ENCODE measurements at places on chromosomes 11 and 22.

DNA sequence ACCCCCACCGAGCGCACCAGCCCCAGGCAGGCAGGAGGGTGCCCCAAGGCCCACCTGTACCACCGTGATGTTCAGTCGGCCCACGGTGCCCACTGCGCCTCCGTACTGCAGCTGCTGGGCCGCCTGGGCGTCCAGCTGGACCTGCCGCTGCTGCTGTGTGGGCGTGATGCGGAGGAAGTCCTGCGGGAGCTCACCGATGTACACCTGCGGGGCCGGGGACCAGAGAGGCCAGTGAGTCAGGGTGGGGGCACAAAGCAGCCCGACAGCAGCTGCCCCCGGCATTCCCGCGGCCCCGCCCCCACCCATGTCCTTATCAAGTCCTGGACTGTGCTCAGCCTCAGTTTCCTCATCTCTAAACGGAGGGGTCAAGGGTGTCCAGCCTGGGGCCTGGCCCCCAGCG is 13.8 kb downstream of the TOLLIP start:
- DNase-seq, result no peak

GRCh38 chr11:75439495-75440120 is 6.6 kb upstream of the KLHL35 start:
- DNase-seq, result no peak

GRCh38 chr11:57349491-57350274 is 11.5 kb downstream of the P2RX3 start:
- DNase-seq, result no peak

DNA sequence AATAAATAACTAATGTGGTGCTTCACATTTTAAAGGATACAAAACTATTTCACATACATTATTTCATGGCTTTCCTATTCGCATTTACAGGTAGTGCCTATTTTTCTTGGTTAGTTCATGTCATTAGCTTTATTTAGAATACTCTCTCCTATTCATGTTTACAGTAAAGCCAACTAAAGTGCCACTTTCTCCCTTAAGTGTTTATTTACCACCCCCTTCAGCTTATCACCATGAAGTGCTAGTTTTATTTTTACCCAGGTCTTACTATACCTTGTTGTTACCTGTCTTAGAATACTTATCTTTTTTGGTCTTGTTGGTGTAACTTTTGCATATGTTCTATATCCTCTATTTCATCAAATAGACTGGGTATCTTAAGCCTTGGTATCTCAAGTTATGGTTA is 715.2 kb upstream of the TENM4 start:
- DNase-seq, result no peak

DNA sequence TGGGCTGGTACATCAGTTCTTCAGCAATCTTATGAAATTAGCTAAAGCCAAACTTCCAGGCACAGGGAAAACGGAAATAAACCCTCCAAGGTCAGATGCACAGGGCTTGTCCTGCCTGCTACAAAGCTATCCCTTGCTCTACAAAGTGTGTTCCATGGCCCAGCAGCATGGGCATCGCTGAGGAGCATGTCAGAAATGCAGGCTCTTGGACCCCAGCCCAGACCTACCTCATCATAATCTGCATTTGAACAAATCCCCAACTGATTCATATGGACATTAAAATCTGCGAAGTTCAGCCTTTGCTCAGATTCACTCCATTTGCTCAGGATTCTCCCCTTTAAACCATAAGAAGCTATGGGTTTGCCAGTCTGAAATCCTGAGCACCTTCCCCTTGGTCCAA is 129.7 kb upstream of the CSNK2A3 start:
- no peak for DNase-seq

DNA sequence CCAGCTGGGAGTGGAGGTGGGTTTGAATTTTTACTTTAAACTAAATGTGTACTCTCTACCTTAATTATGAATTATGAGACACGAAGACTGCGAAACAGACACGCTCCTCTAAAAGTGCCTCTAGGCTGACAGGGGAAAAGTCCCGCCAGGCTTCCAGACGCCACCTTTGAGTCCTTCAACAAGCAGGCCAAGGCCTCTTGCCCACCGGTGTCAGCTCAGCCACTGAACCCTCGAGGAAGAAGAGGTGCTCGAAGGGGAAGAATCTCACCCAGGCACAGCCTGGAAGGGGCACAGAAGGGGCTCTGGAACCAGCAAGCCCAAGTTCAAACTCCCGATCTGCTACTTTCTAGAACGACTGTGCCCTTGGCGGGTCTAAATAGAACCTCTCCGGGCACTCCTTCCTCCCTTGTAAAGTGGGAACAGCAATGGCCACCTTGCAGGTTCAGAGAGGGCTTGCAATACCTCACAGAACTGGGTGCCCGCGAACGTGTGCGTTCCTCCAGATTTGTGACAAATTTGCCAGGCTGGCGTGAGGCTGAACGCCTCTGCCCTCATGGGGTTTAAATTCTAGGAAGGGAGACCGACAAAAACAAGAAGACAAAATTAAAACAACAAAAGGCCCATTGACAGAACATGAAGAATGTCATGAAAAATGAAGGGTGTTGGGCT is 158.5 kb upstream of the GRK3 start:
- no peak for DNase-seq

GRCh38 chr22:24178502-24179440 is 2.5 kb upstream of the SUSD2 start:
- DNase-seq, result no peak

- DNase-seq, result peak; percentile 9
These were observed 816 bp upstream of the PLEKHA7 start for GRCh38 chr11:17014833-17015626.

DNA sequence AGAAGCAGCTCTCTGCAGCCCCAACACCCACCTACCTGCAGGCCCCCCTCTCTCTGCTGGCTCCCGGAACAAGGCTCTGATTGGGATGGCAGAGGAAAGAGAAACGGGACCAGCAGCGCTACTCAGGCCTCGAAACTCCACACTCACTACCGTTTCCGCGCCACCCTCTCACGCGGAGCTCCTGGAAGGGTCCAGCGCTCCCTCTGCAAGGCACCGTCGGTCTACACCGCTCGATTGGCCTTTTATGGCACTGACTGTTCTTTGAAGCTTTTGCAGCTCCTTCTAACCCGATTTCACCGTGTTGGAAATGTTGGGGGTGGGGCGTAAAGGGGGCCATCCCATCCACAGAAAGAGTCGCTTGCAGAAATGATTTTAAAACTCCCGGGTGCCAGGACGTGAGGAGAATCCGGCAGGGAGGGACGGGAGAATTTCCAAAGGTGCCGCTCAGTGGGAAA is 323 bp upstream of the PANX1 start:
- DNase-seq, result peak; percentile 39

DNA sequence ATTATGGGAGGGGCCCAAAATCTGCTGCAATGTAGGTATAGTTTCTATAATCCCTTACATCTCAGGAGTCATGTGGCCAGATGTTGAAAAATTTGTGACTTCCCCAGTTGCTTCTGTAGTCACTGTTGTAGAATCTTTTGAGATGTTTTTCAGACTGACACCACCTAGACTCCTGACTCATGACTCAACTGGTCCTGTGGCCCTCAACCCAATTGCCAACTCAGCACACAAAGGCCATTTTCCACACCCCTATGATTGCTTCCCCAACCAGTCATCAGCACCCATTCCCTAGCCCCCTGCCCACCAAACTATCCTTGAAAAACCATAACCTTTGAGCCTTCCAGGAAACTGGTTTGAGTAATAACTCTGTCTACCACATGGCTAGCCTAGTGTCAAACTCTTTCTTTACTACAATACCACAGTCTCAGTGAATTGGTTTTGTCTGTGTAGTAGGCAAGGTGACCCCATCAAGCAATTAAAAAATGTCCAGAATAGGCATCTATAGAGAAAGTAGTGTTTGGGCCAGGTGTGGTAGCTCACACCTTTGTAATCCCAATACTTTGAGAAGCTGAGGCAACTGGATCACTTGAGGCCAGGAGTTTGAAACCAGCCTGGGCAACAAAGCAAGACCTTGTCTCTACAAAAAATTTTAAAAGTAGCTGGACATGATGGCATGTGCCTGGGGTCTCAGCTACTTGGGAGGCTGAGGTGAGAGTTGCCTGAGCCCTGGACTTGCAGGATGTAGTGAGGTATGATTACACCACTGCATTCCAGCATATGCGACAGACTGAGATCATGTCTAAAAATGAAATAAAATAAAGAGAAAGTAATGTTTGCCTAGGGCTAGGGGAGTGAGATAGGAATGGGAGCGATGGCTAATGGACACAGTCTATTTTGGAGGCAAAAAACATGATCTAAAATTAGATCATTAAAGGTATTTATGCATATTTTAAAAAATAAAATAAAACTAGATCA is 24.1 kb upstream of the FEZ1 start:
- DNase-seq, result no peak

- no peak for DNase-seq
These were observed 21.0 kb downstream of the ENTHD1 start for GRCh38 chr22:39872548-39872947.

- DNase-seq, result no peak
These were observed 1.6 kb downstream of the SDF2L1 start for GRCh38 chr22:21643533-21644357.

DNA sequence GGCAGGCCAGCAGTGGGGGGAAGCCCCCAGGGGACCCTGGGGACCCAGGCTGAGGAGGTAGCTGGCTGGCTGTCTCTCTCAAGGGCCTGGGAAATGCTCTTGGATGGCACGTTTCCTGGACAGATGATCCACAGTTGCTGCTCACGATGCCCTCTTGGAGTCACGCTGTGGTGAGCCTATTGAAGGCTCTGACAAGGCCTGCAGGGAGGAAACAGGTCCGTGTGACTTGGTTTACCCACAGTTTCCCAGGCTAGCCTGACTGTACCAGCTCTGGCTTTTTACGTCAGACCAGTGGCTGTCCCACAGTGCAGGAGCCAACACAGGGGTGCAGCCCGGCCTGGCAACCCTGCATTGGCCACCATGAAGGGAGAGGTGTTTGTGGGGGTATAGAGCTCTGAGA is 29.2 kb upstream of the PPARA start:
- DNase-seq, result no peak

DNA sequence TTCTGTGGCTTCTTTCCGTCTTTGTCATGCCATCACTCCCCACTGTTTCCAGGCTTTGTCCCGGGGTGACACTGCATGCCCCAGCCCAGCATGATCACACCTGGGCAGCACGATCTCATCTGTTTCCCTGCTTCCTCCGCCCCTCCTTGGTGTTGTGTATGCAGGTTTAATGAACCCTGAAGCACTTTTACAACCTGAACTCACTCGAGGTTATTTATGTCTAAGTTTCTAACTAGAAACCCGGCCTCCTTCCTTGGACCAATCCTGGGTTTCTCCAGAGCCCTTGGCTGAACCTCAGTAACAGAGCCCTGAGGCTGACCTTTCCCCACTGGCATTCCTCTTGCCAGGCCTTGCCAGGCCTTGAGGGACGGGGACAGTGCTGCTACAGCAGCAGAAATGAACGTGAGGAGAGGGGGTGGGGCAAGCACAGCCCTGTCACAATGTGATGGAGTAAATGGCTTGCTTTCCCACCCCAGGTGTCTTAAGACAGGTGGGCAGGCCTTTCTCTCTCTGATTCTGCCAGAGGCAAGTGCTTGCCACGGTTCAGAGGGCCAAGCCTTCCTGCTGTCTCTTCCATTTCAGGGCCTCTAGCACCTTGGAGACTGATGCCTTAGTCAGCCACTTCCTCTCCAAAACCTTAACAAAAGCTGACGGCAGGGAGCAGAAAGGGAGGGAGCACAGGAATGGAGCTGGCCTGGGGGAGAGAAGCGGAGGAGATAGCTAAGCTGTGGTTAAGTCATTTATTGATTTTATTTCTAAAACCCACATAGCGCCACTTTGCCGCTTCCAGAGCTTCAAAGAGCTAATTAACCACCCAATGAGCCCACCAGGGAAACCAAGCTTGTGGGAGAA is 3.1 kb upstream of the PYGM start:
- peak; percentile 82 for DNase-seq

DNA sequence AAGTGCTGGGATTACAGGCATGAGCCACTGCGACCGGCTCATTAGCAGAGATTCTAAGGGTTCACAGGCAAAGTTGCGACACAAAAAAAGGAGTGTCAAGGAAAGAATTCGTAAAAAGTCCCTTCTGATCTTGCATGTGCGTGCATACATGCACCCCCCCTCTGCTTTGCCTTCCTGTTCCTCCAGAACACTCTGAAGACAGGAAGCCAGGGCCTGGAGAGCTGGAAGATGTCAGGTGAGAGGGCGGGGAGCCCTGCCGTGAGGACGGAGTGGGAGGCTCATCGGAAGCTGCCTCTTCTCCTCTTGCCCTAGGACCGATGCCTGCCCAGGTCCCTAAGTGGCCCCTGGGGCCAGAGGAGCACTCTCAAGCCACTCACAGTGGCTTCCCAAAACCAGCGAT is 89.1 kb downstream of the LARGE1 start:
- no peak for DNase-seq

DNA sequence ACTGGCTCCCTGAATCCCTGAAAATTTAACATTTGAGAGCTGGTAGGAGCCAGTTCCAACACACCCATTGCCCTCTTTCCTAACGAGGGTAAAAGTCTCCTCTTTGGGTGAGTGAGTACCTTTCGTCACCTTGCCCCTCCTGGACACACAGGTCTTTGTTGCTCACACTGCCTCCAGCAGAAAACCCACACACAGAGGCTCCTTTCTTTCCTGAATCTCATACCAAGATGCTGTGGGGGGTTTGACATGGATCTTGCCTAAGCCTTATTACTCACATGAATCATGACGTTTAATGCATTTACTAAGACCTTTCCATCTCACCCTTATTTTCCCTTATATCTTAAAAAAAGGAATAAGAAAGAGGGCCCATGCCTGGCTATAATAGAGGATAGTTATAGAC is 53.0 kb downstream of the PARVA start:
- no peak for DNase-seq

GRCh38 chr22:43346521-43346929 is 3.4 kb upstream of the SCUBE1 start:
- peak; percentile 39 for DNase-seq

DNA sequence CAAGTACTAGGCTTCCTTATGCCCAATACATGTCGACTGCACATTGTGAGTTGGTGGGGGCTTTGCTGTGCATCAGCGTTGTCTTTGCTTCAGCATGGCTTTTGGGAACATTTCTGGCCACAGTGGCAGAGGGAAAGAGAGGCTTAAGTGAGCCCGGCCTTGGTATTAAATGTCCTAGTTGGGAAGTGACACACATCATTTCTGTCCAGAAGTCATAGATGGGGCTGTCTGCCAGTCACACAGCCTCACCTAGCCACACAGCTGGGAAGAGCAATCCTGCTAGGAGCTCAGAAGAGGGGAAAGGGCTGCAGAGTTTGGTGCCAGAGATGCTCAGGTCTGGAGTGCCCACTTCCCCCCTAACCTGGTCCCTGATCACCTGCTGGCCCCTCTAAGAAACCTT is 27.6 kb downstream of the TREH start:
- DNase-seq, result no peak

- no peak for DNase-seq
These were observed 20.8 kb upstream of the TUB start for GRCh38 chr11:8060146-8060719.
